ENCODE measurements at places on chromosomes 5 and 9.
A peak's percentile ranks its signal among the peaks of the same experiment; 100 is the strongest.

DNA sequence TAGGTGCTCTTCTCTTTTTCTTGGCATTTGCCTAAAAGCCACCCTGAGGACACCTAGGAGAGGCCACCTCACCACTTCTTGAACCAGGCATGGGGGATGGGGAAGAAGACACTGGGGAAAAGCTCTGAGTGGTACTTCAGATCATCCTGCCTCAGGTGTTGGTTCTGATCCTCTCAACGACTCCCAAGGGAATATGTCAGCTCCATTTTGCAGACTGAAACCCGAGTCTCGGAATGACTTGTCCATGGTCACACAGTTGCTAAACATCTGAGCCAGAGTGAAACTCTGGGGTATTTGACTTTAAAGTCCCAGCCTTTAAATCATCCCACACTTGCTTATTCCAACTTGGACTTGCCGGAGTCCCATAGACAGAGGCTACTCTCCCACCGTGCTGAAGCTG is 120.6 kb upstream of the GABRP start:
- no peak for DNase-seq

DNA sequence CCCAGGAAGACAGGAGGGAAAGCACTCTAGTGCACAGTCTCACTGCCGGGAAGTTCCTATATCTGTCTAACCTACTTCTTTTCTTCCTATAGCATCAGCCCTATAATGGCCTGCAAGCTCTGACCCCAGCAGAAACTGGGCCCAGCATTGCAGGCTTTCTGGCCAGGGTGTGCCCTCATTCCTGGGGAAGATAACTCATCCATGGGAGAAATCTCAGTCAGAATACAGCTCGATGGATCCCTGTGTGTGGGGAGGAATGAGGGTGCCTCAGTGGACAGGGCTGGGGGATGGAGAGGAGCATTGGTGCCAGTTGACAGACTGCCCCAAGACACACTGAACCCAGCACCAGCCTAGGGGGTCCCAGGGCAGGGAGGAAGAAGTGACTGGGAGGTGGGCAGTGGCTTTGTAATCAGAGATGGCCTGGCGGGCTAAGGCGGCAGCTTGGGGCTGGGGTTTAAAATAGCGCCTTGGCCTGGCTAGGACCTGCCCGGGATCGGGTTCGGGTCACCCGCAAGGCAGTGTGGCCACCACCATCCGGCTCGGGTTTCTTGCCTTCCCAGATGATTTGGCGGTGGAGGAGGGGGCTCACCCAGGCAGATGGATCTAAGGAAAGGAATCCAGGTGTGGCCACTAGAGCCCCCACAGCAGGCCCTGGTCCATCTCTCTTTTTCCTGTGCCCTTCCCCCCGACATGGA is 7.6 kb upstream of the CXXC5 start:
- DNase-seq: peak; percentile 50

GRCh38 chr9:121827251-121827967 is 176.0 kb downstream of the DAB2IP start:
- no peak for DNase-seq

DNA sequence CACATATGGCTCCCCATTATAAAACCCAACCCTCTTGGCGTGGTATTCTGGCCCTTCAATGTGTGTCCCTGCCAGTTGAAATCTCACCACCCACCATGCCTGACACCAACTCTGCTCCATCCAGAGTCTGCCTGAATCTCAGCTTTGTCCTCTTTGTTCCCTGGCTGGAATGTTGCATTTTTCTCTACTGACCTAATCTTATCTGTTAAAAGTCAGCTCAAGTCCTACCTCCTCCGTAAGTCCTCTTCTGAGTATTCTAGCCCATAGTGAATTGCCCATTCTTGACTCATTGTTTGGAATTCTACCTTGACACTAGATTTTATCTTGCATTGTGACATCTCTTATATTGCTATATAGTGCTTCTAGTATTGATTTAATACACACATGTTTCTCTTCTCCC is 207.1 kb upstream of the VLDLR start:
- no peak for DNase-seq

- DNase-seq: no peak
Observed at GRCh38 chr9:84846906-84847305, 177.4 kb downstream of the NTRK2 start.

GRCh38 chr5:157290981-157291711 is 25.2 kb downstream of the CYFIP2 start:
- DNase-seq: no peak

- no peak for DNase-seq
Observed at GRCh38 chr5:149724130-149724840, 5.8 kb upstream of the PPARGC1B start.

GRCh38 chr9:138007918-138008841 is 130.6 kb downstream of the CACNA1B start:
- no peak for DNase-seq

DNA sequence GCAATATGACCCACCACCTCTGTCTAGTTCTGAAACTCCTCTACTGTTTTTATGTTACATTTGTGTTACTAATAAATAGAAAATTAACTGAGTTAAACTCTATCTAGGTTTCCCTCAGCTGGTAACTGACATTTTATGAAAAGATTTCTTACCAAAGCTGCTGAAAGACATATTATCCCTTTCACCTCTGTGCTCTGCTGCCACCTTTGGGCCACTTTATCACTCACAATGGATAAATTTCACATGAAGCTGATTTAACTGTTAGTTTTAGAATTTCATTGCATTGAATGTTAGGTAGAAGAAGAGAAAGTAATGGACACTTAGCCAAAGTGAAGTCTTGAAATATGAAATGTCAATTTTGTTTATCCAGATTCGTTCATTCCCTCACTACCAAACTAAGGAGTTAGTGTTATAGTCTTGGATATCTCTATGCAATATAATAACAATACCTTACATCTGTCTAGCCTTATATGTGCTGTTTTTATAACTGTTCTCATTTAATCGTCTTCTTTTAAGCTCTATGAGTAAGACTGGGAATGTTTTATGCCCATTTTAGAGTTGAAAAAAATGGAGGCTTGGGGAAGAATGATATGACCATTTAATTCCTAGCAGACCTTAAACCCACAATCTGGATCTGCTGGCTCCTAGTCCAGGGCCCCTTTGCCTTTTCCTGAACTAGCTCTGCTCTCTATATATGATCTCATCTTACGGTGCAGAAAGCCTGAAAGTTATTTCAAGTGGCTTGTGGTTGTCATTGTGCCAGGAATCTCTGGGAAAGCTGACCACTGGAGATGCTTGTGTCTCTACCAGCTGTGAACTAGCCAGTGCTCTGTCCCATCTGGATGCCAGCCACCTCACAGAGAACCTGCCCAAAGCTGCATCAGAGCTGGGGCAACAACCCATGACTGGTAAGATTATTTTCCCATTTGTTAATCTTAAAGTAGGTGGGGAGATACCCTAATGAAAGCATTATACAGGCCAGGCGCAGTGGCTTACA is 97.1 kb downstream of the GOLPH3 start:
- peak; percentile 67 for DNase-seq

- DNase-seq: no peak
Observed at GRCh38 chr5:105283134-105283533, 1720.5 kb upstream of the NUDT12 start.

- DNase-seq: no peak
Observed at GRCh38 chr9:100674419-100675122, 96.7 kb downstream of the CAVIN4 start.

DNA sequence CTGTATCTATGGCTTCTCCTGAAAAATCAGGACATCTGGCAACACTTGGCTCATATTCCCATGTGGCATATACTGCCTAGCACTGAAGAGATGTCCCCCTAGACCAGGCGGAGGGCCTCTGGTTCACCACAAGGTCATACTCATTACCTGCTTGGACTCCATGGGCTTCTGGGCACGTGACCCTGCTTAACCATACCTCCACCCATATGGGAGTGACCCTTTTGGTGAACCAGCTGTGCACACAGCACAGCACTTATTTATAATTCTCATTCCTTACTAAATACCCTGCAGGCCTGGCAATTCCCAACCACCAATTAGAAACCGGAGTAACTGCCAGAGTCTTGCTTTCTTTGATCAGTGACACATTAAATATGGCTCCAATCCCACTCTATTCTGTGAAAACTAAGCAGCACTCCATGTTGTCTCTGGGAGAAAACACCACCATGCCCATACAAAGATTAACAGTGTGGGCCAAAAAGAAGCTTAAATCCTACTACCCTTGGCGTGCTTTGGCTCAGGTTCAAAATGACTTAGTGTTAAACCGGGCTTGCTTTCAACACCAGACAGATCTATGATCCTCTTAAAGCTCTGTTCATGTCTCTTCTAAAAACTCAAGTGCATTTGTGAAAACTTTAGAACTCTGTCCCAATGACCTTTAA is 57.7 kb downstream of the MTMR12 start:
- no peak for DNase-seq

DNA sequence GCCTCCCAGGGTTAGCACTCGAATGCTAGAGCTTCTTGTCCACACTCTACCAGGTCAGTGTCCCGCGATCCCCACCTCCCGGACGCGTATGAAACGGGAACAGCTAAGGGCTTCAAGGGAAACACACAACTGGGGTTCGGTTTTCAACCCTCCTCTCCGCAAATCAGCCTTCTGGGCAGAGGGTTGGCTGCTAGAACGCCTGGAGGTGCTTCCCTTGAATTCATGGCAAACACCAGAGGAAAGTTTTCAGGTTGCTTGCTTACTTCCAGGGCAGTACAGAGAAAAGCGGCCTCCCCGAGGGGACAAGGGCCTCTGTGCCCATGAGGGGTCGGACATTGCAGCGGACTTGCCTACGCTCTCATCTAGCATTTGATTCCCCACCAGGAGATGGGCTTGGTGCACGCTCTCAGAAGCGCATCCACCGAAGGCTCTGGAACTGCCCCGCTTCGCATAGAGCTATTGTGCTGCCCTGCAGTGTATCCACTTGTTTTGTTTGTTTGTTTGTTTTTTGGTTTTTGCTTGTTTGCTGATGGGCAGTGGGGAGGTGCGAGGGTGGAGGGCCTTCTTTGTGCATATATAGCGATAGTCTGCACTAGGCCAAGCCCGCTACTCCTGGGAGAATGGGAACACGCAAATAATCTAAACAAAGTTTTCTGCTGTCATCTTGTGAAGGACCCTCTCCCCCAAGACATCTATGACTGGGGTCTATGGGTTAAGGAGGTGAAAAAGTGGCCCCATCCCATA is 1.3 kb upstream of the DMRT3 start:
- DNase-seq: no peak

DNA sequence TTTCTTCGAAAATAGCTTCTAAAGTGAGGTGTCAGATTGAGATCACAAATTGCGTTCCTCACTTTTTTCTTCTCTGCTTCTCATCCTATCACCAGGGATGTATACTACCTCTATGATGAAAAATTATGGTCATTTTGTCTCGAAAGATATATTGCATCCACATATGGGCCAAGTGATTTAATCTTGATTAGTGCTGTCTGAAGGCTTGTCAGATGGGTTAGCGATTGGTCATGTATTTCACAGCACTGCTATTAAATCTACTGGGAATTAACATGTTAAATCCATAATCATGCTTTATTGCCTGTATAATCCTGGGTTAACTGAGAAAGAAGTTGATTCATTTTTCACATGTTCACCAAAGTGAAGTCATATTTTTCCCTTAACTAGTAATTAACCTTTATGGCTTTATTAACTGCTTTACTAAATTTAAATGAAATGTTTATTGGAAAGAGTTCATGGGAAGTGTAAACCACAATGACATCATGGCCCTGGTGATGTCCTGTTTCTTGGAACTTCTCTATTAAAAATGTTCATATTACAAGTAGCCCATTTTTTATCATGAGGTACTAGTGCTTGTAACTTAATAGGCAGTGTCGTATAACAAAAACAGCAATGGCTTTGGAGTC is 193.3 kb downstream of the SMC2 start:
- DNase-seq: no peak

DNA sequence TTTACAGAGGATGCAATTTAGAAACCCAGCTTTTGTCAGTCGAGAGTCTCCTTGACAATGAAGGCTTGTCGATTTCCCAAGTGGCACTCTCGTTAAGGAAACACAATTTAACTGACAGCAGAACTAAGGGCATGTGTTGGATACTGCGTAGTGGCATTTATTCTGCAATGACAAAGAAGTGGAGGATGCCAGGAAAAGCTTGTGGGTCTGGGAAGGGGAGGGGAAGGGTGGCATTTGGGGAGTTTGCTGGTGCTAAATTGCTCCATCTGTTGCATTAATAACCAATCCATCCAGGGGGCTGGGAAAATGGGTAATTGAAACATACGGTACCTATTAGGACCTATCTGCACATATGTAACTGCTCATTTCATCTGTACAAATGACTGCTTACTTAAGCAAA is 190.6 kb downstream of the NSG2 start:
- DNase-seq: no peak

- DNase-seq: no peak
Observed at GRCh38 chr5:16842896-16843295, 93.2 kb downstream of the MYO10 start.

DNA sequence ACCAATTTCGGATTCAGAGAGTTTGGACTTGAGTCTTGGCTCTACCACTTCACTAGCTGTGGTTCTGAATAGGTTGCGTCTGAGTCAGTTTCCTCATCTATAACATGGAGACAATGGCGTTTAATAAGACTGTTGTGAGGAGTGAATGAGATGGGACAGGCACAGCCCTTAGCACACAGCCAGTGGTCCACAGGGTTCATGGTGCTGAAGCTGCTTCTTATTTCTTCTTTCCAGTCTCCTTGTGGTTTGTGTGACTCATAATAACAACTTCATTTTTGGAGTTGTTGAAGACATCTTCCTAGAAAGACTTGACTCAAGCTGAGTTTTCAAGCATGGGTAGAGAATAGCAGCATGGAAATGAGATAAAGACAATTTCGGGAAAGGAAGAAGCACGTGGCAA is 172.6 kb upstream of the PPP2R2B start:
- DNase-seq: no peak

GRCh38 chr9:70534061-70534460 is 119.6 kb upstream of the KLF9 start:
- DNase-seq: no peak

DNA sequence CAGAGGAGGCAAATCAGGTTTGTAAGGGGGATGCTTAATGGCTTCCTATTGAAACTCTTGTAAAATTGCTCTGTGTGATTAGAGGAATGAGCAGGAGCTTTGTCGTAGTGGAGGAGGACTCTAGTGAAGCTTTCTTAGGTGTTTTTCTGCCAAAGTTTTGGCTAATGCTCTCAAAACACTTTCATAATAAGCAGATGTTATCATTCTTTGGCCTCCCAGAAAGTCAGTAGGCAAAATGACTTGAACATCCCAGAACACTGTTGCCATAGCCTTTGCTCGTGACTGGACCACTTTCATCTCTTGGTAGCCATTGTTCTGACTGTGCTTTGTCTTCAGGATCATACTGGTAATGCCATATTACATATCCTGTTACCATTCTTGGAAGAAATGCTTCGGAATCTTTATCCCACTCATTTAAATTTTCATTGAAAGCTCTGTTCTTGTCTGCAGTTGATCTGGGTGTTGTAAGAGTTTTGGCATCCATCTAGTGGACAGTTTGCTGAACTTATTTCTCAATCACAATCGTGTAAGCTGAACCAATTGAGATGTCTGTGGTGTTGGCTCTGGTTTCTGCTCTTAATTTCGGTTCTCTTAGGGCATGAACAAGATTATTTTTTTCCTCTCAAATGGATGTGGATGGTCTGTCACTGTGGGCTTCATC is 187.6 kb downstream of the COMMD10 start:
- DNase-seq: no peak

- DNase-seq: peak; percentile 81
Observed at GRCh38 chr5:147576646-147577535, 67.0 kb upstream of the DPYSL3 start.

All from right forelimb (tissue), 1 donor.